ENCODE measurements at places on chromosomes 6 and 20.

GRCh38 chr6:143575440-143575839 lies 63.9 kb upstream of the FUCA2 start:
- DNase-seq, result peak; percentile 73

GRCh38 chr6:125815080-125815910 lies 24.5 kb downstream of the NCOA7 start:
- DNase-seq, result no peak

GRCh38 chr6:144055121-144055931 lies 40.0 kb downstream of the SF3B5 start:
- DNase-seq, result no peak

- DNase-seq, result peak; percentile 86
Observed at GRCh38 chr6:41503827-41504465, 42.2 kb upstream of the FOXP4 start.

GRCh38 chr20:33370291-33370690 lies 31.0 kb downstream of the CDK5RAP1 start:
- no peak for DNase-seq

DNA sequence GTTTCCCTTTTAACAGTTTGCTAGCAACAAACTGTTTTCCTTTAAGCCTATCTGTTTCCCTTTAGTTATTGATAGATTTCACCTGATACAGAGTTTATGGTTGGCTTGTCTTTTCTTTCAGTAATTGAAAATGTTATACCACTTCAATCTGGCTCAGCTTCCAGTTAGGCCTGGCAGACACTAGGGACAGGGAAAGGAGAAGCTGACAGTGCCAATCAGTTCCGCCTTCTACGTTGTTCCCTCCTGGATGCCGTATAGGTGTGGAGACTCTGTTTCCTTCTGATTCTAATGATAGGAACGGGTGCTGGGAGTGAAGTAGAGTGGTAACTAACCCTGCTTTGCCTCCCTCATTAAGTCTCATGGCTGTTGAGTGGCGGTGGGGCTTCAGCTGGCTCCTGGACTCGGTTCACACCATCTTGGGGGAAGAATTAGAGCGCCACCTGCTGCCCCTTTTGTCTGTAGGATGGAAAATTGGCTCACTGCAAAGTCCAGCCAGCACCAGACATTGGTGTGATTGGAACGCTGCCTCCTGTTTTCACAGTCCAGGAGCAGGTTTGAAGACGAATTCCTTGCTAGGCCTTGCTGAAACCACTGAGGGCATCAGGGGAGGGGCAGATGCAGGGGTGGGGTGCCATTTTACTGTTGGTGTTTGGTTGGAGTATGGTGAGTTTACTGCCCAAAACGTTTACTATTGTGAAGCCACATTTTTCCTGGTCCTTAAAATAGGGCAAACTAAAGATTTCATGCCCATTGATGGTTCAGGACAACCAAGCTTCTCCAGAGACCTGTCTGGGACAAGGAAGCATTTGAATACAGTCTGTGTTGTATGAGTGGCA lies 1729.5 kb downstream of the GRIK2 start:
- peak; percentile 58 for DNase-seq

GRCh38 chr6:136086686-136087085 lies 163.4 kb downstream of the MTFR2 start:
- no peak for DNase-seq

GRCh38 chr20:49397525-49397924 lies 84.9 kb downstream of the KCNB1 start:
- peak; percentile 43 for DNase-seq

DNA sequence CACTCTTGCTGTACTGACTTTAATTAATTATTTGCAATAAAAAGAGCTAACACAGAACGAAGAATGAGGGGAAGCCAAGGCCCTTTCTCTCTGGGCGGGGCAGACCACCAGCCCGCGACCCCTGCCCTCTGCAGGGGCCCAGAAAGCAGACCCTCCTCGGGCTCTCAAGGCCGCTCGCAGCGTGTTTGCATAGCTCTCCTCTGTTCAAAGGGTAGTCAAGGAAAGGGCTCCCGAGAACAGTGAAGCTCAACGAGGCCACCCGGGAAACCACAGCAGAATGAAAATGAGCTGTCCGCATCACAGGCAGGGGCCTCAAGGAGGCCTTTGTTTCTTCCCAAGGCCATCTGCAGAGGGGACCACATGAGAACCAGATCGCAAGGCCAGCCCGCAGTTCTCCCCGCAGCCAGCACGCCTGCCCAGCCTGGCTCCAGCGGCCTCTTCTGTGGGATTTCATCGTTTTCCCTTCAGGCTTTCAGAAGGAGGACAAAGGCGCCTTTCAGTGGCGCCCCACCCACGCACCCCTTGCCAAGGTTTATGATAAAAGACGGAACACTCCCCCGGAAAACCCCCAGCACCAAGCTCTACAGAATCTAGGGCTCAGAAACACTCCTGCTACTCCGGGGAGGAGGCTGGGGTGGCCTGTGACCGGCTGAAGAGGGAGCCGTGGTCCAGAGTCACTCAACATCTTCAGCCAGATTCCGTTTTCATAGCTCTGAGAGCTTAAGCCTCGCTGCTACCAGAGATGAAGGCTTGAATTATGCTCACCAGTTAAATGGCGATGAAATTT lies 25.3 kb downstream of the ACSS1 start:
- DNase-seq, result no peak

GRCh38 chr6:69758214-69758613 lies 38.6 kb downstream of the LMBRD1 start:
- no peak for DNase-seq

DNA sequence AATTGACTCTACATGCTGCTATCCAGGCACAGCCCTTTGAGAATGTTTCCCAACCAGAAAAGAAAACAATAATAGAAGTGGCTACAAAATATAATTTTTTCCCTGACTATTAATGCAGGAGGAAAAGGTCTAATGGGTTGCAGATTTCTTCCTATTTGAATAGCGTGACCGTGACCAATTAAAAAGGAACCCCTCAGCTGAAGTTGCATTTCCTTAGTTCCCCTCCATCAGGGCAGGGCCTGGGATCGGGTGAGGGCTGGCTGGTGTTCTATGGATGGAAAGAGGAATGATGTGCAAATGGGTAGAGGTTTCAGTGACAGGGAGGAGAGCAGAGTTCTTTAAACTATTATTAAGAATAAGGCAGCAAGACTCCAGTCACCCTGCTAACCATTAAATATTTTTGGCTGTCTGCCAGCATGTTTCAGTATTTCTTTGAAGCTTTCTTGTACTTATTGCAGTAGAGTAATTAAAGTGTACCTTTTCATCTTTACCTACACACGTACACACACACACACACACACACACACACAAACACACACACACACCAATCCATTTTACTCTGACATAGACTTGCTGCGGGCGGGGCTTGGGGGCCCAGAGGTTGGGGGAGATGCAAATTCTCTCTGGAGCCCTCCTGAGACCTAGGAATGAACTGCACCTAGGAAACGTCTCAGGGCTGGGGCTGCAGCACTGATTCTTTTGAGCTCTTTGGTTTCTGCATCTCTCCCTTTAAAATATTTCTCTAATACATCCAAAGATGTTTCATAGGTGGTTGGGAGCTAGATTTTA lies 154.8 kb upstream of the SLC35B3 start:
- no peak for DNase-seq

GRCh38 chr6:92538926-92539325 lies 880.4 kb downstream of the EPHA7 start:
- no peak for DNase-seq

- peak; percentile 86 for DNase-seq
Observed at GRCh38 chr6:25192590-25193459, 86.3 kb upstream of the CARMIL1 start.

GRCh38 chr6:63305277-63305676 lies 14.5 kb downstream of the LGSN start:
- DNase-seq, result no peak

- no peak for DNase-seq
Observed at GRCh38 chr6:165231177-165231576, 78.2 kb downstream of the C6orf118 start.

DNA sequence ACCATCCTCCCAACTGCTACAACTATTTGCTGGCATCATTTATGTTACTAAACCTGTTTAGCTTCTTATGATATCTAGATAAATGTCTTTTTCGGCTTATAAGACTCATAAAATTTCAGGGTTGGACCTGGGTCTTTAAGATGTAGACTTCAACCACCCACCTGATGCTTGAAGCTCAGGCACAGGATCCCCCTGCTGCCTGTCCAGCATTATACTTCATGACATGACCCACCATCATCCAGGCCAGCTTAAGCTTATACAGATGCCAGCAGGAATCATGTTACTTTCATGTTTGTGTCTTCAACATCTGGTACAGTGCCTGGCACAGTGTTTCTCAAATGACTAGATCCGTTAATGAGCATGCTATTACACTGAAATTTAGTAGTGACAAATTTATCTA lies 47.4 kb downstream of the SLC17A5 start:
- DNase-seq, result no peak

DNA sequence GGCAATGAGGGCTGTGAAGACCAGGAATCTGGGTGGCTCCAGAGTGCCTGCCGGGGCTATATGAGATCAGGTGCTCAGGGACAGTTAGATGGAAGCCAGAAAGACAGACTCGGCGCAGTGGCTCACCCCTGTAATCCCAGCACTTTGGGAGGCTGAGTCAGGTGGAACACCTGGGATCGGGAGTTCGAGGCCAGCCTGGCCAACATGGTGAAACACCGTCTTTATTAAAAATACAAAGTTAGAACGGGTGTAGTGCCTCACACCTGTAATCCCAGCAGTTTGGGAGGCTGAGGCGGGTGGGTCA lies 43.4 kb downstream of the BCAS4 start:
- no peak for DNase-seq

Data from fibroblast of skin of back (primary cell).